ENCODE measurements at places on chromosomes 16 and 17.

GRCh38 chr16:62041401-62041800 lies 5.2 kb upstream of the CDH8 start:
- no peak for DNase-seq

- DNase-seq = no peak
Measured at GRCh38 chr17:81419886-81420768, 24.9 kb downstream of the BAHCC1 start.

GRCh38 chr16:82043680-82044584 lies 8.9 kb downstream of the HSD17B2 start:
- no peak for DNase-seq

DNA sequence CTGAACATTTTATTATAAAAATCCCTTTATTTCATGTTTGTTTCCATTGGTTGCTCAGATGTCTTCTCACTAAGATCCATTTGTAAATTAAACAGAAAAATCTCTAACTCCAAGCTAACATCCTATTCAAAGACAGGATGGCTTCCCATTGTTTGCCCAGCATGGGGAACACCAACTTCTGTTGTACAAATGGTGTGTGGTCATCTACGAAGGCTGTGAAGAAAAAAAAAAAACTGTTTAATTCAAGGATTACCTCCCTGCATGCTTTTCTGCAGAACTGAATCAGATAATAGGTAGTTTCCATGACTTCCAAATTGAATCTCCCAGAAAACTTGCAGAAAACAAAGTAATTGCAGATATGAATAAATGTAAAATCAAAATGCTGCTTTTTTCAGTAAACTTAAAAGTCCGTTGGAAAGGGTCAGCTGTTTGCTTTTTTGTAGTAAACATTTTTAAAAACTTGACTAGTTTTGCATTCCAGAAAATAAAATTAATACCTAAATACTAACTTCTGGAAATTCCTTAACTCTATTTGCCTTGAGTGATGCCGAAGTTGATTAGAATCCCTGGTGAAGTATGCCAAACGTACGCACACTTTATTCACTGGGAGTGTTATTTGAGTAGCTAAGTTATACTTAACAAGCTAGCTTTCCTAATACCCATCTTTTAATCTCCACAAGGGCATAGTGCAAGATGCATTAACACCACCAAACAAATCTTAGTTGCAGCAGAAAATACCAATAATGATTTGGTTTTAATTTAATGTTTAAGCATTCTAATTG lies 7.7 kb downstream of the SALL1 start:
- DNase-seq = no peak

DNA sequence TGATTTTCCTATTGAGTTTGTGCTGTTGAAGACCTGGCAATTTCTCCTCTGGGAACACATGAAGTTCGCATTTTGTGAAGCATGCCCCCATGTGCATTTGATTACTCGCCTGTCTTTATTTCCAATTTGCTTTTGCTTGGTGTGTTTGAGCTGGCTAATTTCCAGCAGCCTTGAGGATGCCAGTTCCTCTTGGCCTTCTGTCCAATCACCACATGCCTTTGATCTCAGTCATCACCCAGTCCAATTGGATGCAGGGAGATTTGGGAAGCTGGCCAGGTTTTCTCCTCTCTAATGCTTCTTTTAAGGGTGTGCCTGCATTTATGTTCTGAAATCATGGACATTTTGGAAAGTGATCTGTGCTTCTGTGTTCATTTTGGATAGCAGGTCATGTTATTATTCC lies 3.8 kb upstream of the TMEM100 start:
- DNase-seq = no peak

- DNase-seq = no peak
Measured at GRCh38 chr16:80742331-80742730, 62.1 kb downstream of the CDYL2 start.

GRCh38 chr17:6249732-6250131 lies 179.6 kb downstream of the WSCD1 start:
- DNase-seq = no peak

- DNase-seq = no peak
Measured at GRCh38 chr16:53836680-53837079, 132.7 kb downstream of the FTO start.

- DNase-seq = no peak
Measured at GRCh38 chr17:55765472-55765871, 14.6 kb downstream of the PCTP start.

DNA sequence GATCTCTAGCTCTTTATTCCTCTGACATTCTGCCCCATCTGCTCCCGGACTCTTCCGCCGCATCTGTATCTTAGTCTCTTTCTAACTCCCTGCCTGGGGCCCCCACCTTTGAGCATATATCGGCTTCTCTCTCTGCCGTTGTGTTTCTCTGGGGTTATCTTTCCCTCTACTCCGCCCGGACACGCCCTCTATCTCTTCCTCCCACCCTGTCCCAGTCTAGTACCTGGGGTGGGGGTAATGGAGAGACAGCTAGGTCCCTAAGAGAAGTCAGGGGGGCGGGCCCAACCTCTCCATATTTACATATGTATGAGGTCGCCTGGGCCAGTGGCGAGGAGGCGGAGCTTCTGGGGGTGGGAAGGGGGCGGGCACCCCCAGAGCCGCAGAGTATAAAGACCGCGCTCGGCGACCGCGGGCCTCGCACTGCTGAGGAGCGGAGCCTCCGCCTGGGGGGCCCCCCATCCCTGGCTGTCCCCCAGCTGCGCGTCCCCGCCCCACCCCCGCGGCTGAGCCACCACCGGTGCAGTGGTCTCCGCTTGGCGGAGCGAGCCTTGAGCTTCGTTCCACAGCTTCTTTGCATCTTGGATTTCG lies at the start of gene ATP1B2:
Gene ATP1B2 (plus strand): TSS at position 418 of the 588 bp plus-strand sequence. CDS start 593 bp downstream, outside the sequence.
- peak; percentile 54 for DNase-seq

GRCh38 chr17:72556944-72557826 lies 436.4 kb downstream of the SOX9 start:
- peak; percentile 39 for DNase-seq

GRCh38 chr17:45260204-45260783 lies 1.6 kb downstream of the SPATA32 start:
- no peak for DNase-seq

DNA sequence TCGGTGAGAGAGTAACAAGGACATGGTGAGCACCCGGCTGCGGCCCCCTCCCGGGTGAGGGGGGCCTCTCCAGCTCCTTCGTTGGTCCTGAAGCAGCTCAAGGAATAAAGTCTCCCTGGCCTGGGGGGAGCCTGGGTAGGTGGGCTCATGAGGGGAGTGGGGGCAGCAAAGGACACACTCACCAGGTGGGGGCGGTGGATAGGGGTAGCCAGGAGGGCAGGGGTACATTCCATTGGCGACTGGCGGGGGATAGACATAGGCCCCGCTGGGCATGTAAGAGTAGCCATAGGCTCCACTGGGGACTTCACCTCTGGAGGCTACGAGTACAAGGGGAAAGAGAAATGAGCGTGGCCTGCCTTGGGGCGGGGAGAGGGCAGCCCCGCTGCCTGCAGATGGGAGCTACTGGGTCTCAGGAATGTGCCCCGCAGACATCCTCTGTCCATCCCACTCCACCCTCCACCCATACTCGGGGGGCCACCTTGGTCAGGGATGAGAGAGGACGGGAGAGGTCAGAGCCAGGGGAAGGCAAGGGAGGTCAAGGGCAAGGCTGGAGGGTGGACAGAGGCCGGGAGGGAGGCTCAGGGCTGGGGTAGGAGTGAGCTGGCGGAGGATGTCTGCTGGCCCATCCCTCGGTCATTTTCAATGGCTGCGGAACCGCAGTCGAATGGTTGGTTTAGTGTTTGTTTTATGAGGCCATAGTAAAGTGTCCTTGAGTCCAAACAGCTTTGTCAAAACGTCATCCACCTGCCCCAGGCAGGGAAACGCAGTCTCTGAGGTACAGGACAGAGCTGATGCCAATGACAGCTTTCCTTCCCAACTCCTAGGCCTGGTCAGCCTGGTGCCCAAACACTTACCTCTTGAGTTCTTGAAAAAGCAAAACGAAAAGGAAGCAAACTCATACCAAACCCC lies 3.7 kb upstream of the UNC13D start:
- DNase-seq = no peak

DNA sequence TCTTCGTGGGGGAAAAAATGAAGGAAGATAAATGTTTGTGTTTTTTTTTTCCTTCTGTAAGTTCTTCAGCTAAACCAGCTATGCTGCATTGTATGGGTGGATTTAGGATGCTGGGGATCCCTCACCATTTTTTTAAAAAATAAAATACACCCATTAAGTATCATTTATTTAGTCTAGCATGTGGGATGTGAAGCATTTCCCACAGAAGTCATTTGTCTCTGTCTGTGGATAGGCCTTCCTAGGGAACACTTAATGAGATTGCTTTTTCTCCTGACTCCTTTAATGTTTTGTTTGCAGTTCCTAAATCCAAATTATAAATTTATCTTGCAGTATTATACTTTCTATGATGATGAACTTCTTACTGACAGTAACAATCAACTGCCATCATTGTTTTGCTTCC lies 146.7 kb downstream of the PPM1E start:
- DNase-seq = no peak

DNA sequence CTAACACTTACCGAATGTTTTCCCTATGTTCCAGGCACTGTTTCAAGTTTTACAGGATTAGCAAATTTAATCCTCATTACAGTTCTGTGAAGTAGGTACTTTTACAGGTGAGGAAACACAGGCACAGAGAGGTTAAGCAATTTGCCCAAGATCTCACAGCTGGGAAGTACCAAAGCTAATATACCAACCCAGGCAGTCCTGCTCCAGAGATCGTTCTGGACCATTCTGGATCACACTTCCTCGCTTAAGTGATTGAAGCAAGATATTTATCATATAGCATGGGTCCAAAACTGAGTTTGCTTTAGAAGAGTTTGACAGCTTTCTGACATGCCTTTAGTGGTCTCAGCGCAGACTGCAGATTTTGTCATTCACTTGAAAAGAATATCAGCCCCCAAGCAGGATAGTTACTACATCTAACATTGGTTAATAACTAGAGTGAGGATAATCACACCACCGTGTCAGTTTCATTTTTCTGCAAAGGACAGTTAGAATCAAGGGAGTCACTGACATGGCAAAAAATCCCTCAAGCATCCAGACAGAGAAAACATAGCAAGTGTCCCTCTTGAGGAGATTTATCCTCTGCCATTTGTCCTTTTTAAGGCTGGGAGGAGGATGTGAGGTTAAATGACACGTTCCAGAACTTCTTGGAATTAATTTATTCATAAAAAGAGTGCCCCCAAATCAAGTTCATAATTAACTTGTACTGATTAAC lies 5.1 kb downstream of the HS3ST3B1 start:
- DNase-seq = no peak

- no peak for DNase-seq
Measured at GRCh38 chr17:72590382-72590781, 469.6 kb downstream of the SOX9 start.

- DNase-seq = no peak
Measured at GRCh38 chr16:18804540-18804939, 3.2 kb upstream of the ARL6IP1 start.

- no peak for DNase-seq
Measured at GRCh38 chr17:12667299-12667958, 1.7 kb downstream of the MYOCD start.

GRCh38 chr16:50692999-50693781 lies at the start of gene NOD2:
NOD2 (plus strand) TSS chr16:50693606; CDS start chr16:50699496, 5,890 bp downstream.
- no peak for DNase-seq

DNA sequence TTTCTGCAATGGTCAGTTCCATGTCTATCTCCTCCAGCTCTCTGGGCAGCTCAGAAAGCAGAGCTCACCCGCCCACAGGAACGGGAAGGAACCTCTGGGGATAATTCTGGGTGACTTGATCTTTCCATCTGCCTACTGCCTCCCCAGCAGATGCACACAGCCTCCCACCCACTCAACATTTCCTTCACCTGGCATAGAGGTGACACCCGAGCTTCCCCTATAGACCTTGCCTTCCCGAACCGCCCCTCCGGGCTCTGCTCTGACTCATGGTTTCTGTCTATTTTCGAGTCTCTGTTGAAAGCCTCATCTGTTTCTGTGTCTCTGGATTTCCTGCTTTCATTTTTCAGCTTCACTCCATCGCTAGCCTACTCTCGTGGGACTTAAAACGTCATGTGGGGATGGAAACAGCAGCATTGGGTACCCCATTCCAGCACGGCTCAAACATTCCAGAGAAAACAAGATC lies 11.4 kb downstream of the GGA3 start:
- DNase-seq = no peak

DNA sequence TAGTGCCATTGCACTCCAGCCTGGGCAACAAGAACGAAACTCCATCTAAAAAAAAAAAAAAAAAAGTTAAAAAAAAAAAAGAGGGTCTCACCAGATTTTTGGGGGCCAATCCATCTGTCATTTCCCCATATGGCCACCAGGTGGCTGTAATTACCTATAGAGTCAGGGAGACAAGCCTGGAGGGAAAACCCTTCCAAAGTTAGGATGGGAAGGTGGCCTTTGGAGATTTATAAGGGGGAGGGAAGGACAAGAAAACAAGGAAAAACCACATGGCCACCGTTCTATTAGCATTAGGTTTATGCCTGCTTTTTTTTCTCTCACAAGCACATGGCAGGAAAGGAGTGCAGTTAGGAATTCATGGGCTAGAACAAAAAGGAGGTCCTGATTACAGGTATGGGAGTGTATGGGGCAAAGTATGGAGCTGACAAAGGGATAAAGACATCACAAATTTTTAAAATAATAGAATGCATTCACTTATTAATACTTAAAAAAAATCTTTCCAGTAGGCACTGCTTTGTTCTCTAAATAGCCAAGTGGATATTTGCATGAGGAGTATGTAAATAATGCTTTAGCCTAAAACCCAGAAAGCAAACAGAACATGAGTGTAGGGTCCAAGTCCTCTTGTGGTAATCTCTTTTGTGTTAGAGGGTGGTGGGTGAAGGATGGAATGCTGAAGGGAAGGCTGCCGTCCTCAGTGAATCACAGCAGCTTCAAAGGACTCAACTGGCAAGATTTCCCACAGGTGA lies 5.1 kb downstream of the CYB5D1 start:
- DNase-seq = peak; percentile 50

DNA sequence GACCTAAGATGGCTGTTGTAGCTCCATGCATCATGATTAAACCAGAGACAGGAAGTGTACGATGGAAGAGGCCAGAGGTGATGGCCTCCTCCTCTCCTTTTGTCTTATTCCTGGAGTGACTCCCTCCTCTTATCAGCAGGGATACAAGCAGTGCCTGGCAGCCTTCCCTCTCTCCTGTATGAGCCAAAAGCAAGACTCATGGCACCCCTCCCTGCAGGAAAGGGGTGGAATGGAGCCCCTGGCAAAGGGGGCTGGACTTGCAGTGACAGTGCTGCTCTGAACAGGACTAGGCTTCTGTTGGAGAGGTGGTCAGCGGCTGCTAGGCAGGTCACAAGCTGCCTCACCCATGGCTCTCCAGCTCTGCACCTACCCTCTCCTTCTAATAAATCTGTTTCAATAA lies 8.4 kb downstream of the TXNL4B start:
- DNase-seq = no peak

Measured in effector memory CD8-positive, alpha-beta T cell (primary cell).